ENCODE measurements at places on chromosomes 7 and 10. TPM values are rescaled to one million over a fixed set of nuclear protein-coding genes. Genes with fewer than 3 reads are reported as not detected.

Gene CALML3
- total RNA-seq, result not detected

Gene MPP7
- 24.5 TPM for total RNA-seq

Gene AMPH
- total RNA-seq, result 0.10 TPM

Gene CCDC136
- total RNA-seq, result 1.3 TPM

Gene SPDYE2
- 0.21 TPM for total RNA-seq

Gene TAS2R41
- 2.0 TPM for total RNA-seq

Gene CACNA2D1
- total RNA-seq, result 0.10 TPM

Gene PRR15
- not detected for total RNA-seq

Gene ATOH7
- not detected for total RNA-seq

Gene MALSU1
- total RNA-seq, result 25.7 TPM

Gene SLC13A1
- total RNA-seq, result not detected

Gene ABCB4
- total RNA-seq, result 7.2 TPM

Gene GSTO2
- 0.84 TPM for total RNA-seq

Gene CYP26C1
- total RNA-seq, result not detected

Gene H2BK1
- not detected for total RNA-seq
